ENCODE measurements at places on chromosomes 11 and 22. TPM values are rescaled to one million over a fixed set of nuclear protein-coding genes. Genes with fewer than 3 reads are reported as not detected.

DNA sequence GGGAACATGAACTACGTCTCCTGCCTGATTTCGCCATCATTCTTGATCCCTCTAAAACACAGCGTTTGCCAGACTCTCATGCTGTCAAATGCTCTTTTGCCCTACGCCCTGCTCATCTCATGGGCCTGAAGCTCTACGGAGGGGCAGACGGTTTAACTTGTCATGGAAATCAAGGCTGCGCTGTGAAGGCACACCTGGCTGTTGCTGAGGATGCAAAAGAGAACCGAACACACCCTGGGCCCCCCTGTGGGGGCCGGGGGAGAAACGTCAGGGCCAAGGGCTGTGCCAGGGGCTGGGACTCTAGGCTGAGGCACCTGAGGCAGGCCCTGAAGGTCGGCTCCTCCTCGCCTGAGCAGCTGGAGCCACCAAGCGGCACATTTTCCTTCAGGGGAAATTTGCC, 957.2 kb downstream of the BRD1 start:
- peaks cover 7% of the 10 kb centered on the region for H3K27me3 ChIP-seq
- no peak overlapping the region for H3K4me3 ChIP-seq
- H3K27ac ChIP-seq = no peak overlapping the region
- DNase-seq = no peak
- H3K36me3 ChIP-seq = no peaks in the 10 kb centered on the region
- H3K4me1 ChIP-seq = peaks cover 11% of the 10 kb centered on the region

DNA sequence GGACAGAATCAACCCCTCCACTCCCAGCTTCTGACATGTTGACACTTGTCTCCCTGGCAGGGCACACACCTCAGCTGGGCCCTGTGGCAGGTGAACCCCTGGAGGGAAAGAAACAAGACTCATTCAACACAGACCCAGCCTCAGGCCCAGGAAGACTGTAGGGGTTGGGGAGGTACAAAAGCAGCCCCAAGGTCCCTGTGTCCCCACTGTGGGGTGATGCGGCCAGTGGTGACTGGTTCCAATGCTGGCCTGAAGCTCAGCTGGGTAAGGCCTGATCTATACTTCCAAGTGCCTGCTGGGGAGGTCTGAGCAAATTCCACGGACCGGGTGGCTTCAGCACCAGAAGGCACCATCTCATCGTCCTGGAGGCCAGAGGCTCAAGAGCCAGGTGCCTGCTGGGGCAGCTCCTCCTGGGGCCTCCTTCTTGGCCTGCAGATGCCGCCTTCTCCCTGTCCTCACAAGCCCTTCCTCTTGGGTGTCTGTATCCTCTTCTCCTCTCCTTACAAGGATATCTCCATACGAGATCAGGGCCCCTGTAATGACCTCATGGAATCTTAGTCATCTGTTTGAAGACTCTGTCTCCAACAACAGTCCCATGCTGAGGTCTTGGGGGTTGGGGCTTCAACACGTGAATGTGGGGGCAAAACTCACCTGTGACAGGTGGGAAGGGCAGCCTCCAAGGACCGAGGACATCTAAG, 1492.1 kb downstream of the BRD1 start:
- DNase-seq = no peak
- H3K4me1 ChIP-seq = no peaks in the 10 kb centered on the region
- no peaks in the 10 kb centered on the region for H3K36me3 ChIP-seq
- H3K27ac ChIP-seq = no peak overlapping the region

DNA sequence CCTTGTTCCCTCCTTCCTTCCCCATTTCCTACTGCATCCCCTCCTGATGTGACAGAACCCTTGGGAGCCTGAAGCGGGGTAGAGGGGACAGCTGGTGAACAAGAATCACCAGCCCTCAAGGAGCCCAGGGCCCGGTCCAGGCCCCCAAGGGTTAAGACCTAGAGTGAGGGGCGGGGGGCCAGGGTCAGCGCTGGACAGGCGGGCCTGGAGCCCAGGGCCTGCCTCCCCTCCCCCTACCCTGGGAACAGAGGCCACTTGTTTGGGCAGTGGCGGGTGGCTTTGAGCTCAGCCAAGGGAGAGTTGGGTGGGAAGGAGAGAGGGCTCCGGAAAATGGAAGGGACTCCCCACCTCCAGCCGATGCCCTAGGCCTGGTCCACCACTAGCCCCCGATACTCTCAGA, 2.1 kb downstream of the ARAP1 start:
- DNase-seq = no peak
- no peak overlapping the region for H3K27ac ChIP-seq
- no peak overlapping the region for H3K4me3 ChIP-seq

DNA sequence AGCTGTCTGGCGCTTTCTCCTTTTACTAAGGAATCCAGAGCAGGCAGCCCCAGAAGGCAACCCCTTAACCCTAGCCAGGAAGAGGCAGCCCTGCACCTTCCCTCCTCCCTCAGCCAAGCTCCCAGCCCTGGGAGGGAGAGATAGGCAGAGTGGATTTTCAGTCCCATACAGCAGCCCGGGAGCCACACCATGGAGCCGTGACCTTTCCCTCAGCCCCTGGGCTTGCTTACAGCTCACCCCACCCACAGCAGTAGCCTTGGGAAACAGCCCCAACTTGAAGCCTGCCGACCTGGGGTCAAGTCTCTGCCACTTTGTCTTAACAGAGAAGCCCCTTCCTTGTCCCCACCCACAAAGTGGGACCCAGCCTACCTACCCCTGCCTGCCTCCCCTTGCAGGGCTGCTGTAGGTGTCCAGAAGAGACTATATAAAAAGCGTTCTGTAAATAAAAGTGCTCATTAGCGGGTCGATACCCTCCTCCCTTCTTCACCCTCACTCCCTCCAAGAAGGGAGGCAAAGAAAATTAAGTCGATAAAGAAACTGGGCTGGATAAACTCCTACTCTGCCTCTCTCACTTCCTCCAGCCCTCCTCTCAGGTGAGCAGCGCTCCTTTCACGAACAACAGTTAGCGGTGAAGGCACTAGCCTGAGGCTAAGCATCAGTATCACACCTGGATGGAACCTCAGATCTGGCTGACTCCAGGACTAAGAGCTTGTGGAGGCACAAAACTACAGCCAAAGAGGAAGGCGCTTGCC, 4.2 kb downstream of the TST start:
- H3K27ac ChIP-seq = no peak overlapping the region
- no peaks in the 10 kb centered on the region for H3K27me3 ChIP-seq
- H3K36me3 ChIP-seq = no peaks in the 10 kb centered on the region

DNA sequence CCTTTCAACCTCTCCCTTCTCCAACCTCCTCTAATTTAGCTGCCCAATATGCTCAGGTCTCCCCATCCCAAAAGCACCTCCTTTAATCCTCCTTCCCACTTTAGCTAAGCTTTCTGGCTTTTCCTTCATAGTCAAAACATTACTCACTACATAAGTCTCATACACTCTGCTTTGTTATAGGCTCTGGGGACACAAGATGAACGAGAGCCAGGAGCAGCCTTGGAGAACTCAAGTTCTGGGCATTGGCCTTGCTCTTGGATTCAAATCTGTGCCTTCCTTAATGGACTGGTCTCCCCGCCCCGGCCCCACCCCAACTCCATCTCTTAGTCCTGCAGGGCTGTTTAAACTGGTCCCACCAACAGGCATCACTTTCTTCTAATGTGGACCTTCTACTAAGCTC, 11.4 kb upstream of the HPX start:
- no peak for DNase-seq
- H3K27ac ChIP-seq = no peak overlapping the region
- peaks cover 5% of the 10 kb centered on the region for H3K36me3 ChIP-seq
- no peak overlapping the region for H3K4me3 ChIP-seq
- H3K27me3 ChIP-seq = no peaks in the 10 kb centered on the region

DNA sequence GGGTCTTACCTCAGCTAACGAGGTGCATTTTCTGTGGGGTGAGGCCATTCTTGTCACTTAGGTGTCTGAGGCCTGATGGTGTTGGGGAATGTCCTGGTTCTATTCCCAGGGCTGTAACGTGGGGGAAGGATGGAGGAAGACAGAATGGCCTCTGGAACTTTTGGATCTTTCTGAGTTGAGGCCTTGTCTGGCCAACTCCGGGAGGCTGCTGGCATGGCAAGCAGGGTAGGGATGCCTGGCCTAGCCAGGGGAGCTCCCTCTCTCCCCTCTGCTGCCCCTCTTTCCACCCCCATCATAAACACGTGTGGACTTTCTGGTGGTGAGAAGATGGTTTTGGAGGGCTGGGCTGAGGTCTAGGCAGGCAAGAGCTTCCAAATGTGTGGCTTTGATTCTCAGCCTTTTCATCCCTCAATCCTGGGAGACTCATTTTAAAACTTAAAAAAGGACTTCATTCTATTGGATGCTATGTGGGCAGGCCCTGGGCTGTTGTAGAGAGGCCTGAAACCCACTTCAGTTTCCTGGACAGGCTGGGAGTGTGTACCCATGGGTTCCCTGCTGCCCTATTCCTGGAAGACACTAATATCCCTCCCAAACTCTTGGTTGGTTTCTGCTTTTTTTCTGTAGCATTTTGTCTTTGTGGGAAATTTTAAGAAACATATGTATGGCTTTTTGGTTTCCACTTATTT, 30.9 kb downstream of the ZBTB16 start:
- H3K36me3 ChIP-seq = no peaks in the 10 kb centered on the region
- peaks cover 35% of the 10 kb centered on the region for H3K4me1 ChIP-seq

DNA sequence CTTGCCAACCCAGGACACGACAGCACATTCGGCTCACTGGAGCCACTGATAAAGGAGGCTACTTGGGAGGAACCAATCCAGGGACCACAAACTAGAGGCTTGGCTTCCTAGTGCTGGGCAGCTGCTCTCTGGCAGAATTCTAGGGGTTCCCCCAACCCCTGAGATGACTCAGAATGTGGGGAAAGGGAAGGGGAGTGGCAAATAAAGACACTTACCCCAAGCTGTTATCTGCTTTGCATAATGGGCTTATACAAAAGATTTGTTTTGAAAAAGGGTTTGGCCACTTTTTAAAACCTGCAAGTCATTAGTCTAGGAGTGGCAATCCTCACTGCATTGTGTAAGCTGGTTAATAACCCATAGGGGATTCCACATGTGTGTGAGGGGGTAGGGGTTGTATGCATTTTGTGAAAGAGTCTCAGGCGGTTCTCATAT, 64.1 kb upstream of the LMO1 start:
- peaks cover 14% of the 10 kb centered on the region for H3K4me1 ChIP-seq
- H3K4me3 ChIP-seq = no peak overlapping the region
- peaks cover 21% of the 10 kb centered on the region for H3K27me3 ChIP-seq
- no peak overlapping the region for H3K27ac ChIP-seq
- DNase-seq = no peak

DNA sequence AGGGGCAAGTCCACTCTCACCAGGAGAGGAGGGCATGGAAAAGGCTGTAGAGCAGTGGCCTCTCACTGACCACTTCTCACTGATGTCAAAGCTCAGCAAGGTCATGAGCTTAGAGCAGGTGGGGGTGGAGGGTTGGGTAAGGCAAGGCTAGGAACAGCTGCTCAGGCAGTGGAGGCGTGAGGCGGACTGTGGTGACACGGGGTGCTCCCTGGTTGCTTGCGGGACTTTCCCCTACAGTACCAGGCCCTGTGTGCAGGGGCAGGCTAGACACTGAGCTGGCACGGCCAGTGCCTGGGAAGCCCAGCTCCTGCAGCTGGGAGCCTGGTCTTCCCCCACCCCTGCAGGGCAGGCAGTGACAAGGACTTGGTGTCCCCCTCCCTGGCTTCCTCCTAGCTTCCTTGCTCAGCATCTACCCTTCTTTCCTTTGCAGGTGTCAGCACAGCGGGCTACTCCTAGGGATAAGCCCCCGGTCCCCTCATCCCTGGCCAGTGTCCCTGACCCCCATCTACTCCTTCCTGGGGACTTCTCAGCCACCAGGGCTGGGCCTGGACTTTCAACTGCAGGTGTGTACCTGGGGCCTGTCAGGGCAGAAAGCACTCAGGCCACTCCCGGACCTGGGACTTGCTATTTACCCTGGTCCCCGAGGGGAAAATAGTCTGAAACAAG, 45.6 kb downstream of the PISD start:
- no peak overlapping the region for H3K27ac ChIP-seq
- peaks cover 3% of the 10 kb centered on the region for H3K36me3 ChIP-seq
- no peak for DNase-seq

- H3K27ac ChIP-seq = peak overlapping the region; percentile 44
- no peak for DNase-seq
- peaks cover 31% of the 10 kb centered on the region for H3K4me1 ChIP-seq
- H3K36me3 ChIP-seq = no peaks in the 10 kb centered on the region
Observed at GRCh38 chr22:33104147-33104854, 46.1 kb upstream of the SYN3 start.

GRCh38 chr11:8108421-8108820, 27.4 kb downstream of the TUB start:
- no peaks in the 10 kb centered on the region for H3K27me3 ChIP-seq
- no peak overlapping the region for H3K4me3 ChIP-seq
- peaks cover 13% of the 10 kb centered on the region for H3K4me1 ChIP-seq
- H3K36me3 ChIP-seq = no peaks in the 10 kb centered on the region
- no peak for DNase-seq

DNA sequence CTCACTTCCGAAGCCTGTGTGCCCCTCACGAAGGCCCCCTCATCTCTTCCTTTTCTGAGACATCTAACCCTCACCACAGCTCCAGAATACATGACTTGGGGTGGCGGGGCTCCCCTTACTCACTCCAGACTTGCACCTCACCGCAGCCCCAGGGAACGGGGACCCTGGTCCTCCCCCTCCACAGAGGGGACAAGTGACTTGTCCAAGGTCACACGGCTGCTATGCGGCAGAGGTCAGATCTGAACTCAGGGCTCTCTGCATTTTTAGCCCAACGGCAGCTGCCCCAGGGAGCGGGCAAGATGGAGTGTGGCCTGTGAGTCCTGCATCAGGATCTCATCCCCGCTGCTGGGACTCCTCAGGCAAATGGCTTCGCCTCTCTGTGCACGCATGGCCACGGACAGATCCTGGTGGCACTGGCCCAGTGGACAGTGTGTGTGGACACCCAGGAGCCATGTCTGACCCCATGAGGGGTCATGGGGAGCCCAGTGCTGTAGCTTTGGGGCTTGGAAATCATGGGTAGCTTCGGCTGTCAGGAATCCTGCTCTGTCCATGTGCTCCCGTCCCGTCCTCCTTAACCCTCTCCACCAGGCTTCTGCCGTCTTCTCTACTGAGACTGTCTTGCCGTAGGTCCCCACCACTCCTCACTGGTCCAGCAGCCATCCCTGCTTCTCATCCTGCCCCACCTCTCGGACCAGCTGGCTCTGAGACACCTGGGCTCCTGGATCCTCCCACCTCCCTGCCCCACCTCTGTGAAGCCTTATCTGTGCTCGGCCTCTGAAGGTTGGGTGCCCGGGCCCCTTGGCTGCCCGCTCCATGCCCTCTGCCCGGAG, 48.0 kb upstream of the CARS1 start:
- H3K4me1 ChIP-seq = no peaks in the 10 kb centered on the region
- peak; percentile 64 for DNase-seq
- no peak overlapping the region for H3K4me3 ChIP-seq
- H3K27ac ChIP-seq = no peak overlapping the region

GGTLC3 gene
- not detected for total RNA-seq

OR2D2 gene
- 0.27 TPM for total RNA-seq

TCF20 gene
- total RNA-seq = 56.5 TPM

OR5D16 gene
- not detected for total RNA-seq
